ENCODE measurements at places on chromosomes 2 and 18. TPM values are rescaled to one million over a fixed set of nuclear protein-coding genes. Genes with fewer than 3 reads are reported as not detected.

Gene TMEM178A
- 2.4 TPM for total RNA-seq

Gene RTP5
- total RNA-seq, result not detected

Gene CCDC178
- 2.4 TPM for total RNA-seq

- H3K36me3 ChIP-seq, result no peaks in the 10 kb centered on the region
- no peak for DNase-seq
- H3K27ac ChIP-seq, result no peak overlapping the region
- H3K4me1 ChIP-seq, result peaks cover 21% of the 10 kb centered on the region
- no peaks in the 10 kb centered on the region for H3K27me3 ChIP-seq
Observed at GRCh38 chr2:108621087-108621559, 86.9 kb downstream of the LIMS1 start.

DNA sequence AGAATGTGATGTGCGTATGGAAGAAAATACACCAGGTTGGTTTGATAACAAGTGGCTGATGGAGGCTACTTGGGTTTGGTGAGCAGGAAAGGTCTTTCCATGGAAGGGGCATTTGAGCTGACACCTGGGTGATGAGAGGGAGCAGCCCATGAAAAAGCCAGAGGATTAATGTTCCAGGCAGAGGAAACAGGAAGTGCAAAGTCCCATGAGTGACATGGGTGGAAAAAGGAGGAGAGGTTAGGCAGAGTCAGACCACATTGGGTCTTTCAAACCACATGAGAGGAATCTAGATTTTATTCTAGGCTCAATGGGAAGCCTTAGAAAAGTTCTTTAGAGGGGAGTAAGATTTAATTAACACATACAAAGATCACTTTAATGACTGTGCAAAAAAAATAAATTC is 195.7 kb downstream of the LRATD1 start:
- DNase-seq, result no peak
- H3K27ac ChIP-seq, result no peak overlapping the region
- no peak overlapping the region for H3K4me3 ChIP-seq
- H3K36me3 ChIP-seq, result no peaks in the 10 kb centered on the region
- H3K4me1 ChIP-seq, result no peaks in the 10 kb centered on the region

DNA sequence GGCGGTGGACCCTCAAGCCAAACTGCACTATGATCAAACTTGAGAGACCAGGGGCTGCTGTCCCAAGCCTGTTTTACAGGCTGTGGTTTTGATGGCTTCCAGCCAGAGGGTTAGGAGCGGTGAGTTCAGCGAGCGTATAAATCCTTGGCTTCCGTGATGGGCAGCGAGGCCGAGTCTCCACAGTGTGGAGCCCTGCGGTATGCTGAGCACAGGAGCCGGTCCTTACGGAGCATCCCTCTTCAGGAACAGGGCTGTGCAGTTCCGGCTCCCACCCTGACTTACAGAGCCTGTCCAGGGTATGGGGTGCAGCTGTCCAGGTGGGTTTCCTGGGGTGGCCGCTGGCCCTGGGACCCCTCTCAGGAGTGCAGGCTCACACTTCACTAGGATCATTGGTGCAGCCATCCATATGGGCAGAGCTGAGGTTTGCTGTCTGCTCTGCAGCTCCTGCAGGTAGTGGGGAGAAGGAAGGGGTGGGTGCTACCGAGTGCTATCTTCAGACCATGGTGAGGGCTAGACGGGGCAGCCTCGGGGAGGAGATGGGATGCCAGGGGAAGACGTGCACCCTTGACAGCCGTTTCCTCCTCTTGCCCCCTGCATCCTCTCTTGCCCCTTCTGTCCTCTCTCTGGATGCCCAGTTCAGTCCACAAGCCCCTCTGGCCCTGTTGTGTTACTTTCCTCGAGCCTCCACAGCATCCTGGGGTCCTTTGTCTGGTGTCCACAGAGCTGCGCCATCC is 104.3 kb downstream of the FAM210A start:
- DNase-seq, result no peak
- no peak overlapping the region for H3K4me3 ChIP-seq
- H3K4me1 ChIP-seq, result no peaks in the 10 kb centered on the region
- H3K27me3 ChIP-seq, result no peaks in the 10 kb centered on the region

GRCh38 chr2:44953499-44953883 is 12.0 kb downstream of the SIX3 start:
- peaks cover 10% of the 10 kb centered on the region for H3K4me1 ChIP-seq
- no peak overlapping the region for H3K4me3 ChIP-seq
- no peak overlapping the region for H3K27ac ChIP-seq
- no peak for DNase-seq
- H3K27me3 ChIP-seq, result no peaks in the 10 kb centered on the region
